ENCODE measurements at places on chromosomes 12 and 14.

- DNase-seq: no peak
Observed at GRCh38 chr14:35212471-35213142, 79.6 kb upstream of the PSMA6 start.

- DNase-seq: peak; percentile 93
Observed at GRCh38 chr14:70972107-70972976, 65.1 kb downstream of the PCNX1 start.

DNA sequence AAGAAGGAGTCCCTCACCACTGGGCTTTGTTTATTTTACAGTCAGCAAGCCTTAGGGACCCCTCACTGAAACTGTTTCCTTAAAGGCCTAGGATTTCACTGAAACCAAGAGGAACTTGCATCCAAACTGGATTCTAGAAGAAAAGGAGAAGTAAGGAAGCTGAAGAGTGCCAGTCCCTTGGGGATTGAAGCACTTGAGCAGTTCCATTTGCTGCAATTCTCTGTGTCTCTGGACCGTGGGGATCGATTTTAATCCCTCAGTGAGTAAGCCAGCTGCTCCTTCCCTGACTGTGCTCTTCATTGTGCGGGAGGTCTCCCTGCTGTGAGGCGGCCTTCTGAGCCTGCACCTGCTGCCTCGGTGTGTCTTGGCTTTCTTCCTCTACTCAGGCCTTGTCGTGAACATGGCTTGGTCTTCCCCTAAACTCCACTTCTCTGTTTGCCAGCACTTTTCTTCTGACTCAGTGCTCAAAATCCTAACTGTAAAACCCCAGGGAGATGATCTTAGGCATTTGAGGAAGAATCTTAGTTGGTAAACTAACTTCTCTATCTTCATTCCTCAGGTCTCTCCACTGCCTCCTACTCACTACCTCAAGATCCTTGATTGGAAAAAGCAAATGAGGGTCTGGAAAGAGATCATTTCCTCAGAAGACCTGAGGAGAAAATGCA is 132.6 kb downstream of the SLC38A6 start:
- DNase-seq: peak; percentile 59

- no peak for DNase-seq
Observed at GRCh38 chr12:4881266-4882064, 28.2 kb upstream of the KCNA1 start.

DNA sequence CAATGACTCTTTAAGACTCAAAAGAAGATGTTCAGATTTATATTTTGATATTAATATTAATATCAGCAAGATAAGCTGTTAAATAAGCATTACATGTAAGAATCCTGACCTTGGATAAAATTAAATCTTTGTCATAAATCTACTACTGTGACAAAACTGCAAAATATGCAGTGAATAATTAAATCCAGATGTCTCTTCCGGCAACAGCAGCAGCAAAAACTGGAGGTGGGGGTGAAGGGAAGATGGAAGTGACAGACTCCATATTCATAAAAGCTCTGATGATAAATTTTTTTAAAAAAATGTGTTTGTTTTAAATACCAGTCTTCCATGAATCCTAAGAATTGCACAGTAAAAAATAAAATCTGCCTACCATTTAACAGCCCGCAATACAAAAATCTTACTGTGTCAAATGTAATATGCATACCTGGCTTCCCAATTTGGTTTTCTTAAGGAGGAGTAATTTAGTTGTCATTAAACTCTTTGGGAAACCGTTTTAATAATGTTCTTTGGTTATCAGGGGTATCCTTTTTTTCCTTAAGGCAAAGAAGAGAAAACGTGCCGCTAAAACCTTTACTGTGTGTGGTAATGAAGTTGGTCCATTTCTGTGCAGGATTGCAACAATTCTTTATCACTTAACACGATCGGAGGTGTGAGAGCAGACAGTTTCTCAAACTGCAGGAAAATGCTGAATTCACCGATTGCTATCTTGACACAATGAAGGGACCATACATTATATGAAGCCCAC is 478.2 kb downstream of the DIO2 start:
- DNase-seq: no peak

- no peak for DNase-seq
Observed at GRCh38 chr12:1130164-1130563, 139.1 kb downstream of the ERC1 start.

DNA sequence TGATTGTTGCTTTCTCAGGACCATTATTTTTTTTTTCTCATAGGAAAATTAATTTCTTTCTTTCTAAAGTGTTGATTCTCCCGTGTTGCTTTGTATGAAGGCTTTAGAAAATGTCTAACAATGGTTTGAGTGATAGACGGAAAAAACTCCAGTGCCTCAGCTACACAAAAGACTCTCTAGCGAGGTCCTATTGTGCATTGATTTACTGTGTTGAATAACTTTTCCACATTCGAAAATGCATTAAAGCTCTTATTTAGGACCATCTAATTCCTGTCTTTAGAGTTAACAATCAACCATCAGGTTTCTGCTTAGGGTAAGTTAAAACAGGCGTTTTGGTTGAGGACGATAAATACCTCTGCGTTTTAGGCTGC is 99.6 kb downstream of the PTPN11 start:
- DNase-seq: no peak

GRCh38 chr12:95837240-95838038 is 21.3 kb upstream of the SNRPF start:
- no peak for DNase-seq

DNA sequence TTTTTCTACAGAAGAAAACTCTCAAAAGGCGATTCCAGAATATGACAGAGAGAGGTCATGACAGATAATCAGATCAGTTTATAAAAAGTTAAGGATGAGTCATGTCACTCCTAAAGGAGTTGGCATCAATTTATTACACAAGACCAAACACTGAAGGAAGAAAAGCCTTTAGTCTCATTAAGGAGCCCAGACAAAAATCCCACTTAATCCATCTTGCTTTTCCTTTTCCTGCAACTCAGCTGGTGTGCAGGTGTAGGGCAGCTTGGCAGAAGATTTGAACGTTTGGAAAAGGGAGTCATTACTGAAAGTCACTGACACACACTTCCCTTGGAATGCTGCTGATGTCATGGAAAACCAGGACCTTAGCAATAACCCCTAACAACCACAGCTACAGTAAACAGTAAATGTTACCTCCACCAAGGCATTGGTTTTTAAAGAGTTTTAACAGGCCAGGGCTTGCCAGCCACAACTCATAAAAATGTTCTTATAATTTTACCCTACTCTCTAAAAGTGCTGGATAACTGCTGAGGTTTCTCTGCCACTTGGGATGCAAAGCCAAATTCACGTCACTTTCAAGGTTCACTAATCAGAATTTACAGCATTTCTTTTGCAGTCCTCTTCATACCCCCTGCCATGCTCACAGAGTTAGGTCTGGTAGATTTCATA is 320.6 kb downstream of the RAD51B start:
- no peak for DNase-seq

- DNase-seq: no peak
Observed at GRCh38 chr14:99541677-99542470, 60.7 kb downstream of the CCNK start.

DNA sequence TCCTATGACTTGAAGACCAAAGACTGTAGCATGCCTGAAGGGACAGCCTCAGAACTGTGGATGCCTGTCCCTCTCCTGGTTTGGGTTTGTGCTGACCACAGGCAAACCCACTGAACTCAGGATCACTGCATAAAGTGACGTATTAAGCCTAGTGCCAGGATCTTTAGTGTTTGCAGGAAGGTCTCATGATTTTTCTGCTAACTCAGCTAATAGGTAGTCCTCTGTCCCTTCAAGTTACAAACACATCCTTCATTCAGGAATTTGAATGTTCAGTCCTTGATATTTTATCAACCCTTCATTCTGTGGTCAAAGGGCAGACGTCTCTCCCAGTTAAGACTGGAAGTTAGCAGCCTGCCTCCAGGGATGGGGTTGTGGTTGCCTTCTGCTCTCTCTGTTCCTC is 10.3 kb upstream of the OAS3 start:
- DNase-seq: no peak

DNA sequence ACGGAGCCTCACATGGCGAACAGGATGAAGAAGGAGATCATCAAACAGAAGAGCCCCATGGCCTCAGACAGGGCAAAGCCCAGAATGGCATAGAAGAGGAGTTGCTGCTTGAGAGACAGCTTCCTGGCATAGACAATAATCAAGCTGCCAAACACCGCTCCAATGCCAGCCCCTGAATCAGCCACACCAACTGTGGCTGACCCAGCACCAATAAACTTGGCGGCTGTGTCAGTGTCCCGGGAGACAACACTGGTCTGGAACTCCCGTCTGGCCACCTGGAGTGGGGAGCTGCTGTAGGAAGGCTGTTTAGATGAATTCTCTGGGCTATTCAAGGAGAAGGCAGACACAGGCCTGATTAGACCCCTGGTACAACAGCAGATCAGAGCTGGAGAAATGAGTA is 100.1 kb downstream of the HEATR5A start:
- DNase-seq: no peak

DNA sequence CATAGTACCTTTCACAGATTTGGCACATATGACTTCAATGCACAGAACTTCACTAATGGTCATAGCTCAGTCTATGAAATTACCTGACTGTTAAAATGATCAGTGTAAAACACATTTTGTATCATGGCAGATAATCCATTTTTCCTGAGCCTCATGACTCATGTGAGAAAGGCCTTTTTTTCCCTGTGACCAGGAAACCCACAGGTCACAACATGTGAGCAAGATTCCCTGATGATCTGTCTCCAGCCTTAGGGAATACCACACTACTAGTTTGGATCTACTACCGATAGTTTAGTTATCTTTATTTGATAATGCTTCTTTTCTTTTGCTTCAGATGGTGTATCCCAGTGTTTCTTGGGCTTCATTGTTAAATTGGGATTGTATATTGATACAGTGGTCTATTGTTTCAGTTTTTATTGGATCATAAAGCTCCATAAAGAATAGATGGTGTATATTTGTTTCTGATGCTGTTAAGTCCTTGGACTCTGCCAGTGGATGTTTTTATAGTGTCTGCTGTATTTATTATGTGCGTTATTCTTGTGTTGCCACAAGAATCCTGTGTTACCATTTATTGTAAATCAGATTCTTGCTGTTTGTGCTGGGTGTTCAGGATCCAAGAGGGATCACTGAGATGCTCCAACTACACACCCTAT is 248.7 kb upstream of the PELI2 start:
- DNase-seq: no peak

- peak; percentile 76 for DNase-seq
Observed at GRCh38 chr12:116324654-116325335, 47.3 kb upstream of the MED13L start.

DNA sequence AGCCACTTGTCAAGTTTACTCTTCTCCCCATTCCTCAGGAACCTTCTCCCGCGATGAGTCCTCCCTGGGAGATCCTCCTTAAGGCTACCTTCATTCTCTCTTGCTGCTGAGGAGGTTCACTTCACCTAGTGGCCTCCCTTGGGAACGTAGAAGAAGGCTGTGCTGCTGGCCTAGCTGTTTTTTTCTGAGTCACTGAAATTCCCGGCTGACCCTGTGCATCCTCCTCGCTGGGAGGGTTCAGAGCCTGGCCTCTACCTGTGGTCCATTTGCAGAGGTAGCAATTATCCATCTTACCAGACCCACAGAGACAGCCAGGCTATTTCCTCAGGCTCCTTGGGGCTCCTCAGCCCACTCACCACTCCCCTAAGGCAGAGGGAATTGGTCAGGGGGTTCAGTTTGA is 4.6 kb downstream of the KRT82 start:
- DNase-seq: no peak

DNA sequence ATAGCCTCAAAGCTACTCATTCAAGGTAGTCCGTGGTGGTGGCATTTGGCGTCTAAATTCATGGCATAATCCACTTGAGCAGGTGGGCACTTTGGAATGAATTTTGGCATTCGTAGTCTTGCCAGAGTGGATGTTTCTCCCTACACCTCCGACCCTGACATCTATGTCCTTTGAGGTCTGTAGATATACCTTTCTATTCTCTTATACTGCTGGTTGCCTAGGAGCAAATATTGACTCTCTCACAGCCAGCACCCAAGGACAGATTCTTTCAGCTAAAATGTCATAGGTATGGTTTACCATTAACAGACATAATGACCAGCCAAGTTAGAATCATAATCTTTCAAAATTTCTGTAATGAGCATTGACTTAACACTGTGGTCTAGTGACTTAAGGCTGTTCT is 47.4 kb upstream of the FLRT2 start:
- no peak for DNase-seq

DNA sequence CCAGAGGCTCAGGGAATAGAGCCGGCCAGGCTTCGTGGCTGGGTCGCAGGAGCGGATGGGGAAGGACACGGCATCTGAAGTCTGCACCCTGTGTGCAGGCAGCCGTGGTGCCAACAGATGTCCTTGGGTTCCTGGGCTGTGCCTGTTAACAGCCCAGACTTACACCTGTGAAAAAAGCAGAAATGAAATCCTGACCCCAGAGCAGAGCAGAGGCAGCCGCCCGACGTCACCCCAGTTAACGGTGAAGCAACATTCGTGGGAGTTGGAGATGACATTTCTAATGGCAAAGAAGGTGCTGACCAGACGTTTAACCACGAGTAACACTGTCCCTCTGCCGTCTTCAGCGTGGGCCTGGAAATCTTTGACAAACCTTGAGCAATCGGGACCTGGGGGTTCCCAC is 200.3 kb upstream of the DIO3 start:
- peak; percentile 13 for DNase-seq

DNA sequence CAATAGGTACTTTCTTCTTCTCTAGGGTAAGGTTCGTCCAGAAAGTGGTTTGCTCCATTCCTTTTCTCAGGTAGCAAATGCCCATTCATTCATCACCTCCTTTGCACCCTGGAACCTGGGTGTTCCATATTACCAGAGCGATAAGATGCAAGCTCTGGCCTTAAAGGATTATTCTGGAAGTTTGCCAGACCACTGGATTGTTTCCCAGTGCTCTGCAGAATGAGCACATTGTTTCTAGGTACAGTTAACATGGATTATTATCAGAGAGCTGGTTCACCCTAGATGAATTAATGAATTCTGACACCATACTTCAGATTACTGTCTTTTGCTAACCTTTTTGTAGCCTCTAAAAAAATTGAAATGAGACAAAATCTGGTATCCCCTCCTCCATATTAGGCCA is 170.9 kb upstream of the BMP4 start:
- no peak for DNase-seq

DNA sequence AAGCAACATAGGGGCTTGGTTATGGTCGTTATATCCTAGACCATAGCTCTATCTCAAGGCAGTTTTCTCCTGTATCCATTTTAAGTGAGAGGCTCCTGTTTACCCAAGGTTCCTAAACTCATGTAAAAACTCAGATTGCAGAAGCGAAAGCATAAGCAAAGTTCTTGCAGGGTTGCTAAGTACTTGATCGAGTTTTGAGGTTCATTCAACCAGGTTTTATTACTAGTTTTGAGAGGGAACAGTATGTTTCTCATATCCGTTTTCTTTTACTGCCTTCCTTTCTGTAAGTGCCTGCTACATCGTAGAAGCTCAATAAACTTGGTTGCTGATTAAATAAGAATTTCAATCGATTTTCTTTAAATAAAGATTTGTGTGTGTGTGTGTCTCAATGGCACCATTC is 5.1 kb downstream of the AKAP3 start:
- no peak for DNase-seq

GRCh38 chr12:6964605-6965025 is 5.8 kb downstream of the PHB2 start:
- DNase-seq: no peak

GRCh38 chr12:105466901-105467598 is 136.6 kb downstream of the C12orf75 start:
- DNase-seq: no peak
